ENCODE measurements at places on chromosomes 7 and 10. TPM values are rescaled to one million over a fixed set of nuclear protein-coding genes. Genes with fewer than 3 reads are reported as not detected.

BAMBI gene
- total RNA-seq = 8.2 TPM

OR13A1 gene
- under 0.01 TPM for total RNA-seq

SCIN gene
- 5.3 TPM for total RNA-seq

PRR15 gene
- 1.3 TPM for total RNA-seq

LIPN gene
- total RNA-seq = not detected

R3HCC1L gene
- total RNA-seq = 9.6 TPM

LRGUK gene
- not detected for total RNA-seq

SLC18A2 gene
- total RNA-seq = not detected

MACC1 gene
- total RNA-seq = 50.1 TPM

THSD7A gene
- 0.48 TPM for total RNA-seq

VPS26A gene
- total RNA-seq = 45.6 TPM

NPY4R2 gene
- total RNA-seq = 0.72 TPM

RGS10 gene
- total RNA-seq = 37.9 TPM

BHLHA15 gene
- 0.85 TPM for total RNA-seq

MRPS33 gene
- 16.8 TPM for total RNA-seq

ITGA8 gene
- not detected for total RNA-seq

LIPM gene
- not detected for total RNA-seq

LRIT2 gene
- total RNA-seq = not detected

TMEM254 gene
- 4.8 TPM for total RNA-seq

TYW1 gene
- total RNA-seq = 21.3 TPM

MBL2 gene
- not detected for total RNA-seq

IL6 gene
- total RNA-seq = 23.1 TPM

IQCE gene
- 7.2 TPM for total RNA-seq

MUC3A gene
- total RNA-seq = not detected

PNLIPRP1 gene
- total RNA-seq = not detected

SEC61G gene
- 406 TPM for total RNA-seq

C10orf67 gene
- total RNA-seq = not detected

ELAPOR2 gene
- 1.1 TPM for total RNA-seq

EVX1 gene
- total RNA-seq = not detected

LIPK gene
- 0.48 TPM for total RNA-seq

SLC29A4 gene
- total RNA-seq = 11.6 TPM

SPAM1 gene
- not detected for total RNA-seq

TAS2R3 gene
- total RNA-seq = 1.4 TPM

TMEM213 gene
- not detected for total RNA-seq

RPEL1 gene
- under 0.01 TPM for total RNA-seq

RTKN2 gene
- total RNA-seq = 1.9 TPM

AFAP1L2 gene
- total RNA-seq = 15.7 TPM

CLEC5A gene
- not detected for total RNA-seq

SKIDA1 gene
- under 0.01 TPM for total RNA-seq

AGAP6 gene
- 2.6 TPM for total RNA-seq

LLCFC1 gene
- not detected for total RNA-seq

KLF14 gene
- not detected for total RNA-seq

NPTX2 gene
- not detected for total RNA-seq

IL15RA gene
- total RNA-seq = 1.3 TPM

GIMAP6 gene
- under 0.01 TPM for total RNA-seq

TTYH3 gene
- total RNA-seq = 32.5 TPM

ADD3 gene
- total RNA-seq = 44.8 TPM

ADAM22 gene
- total RNA-seq = not detected

MSS51 gene
- total RNA-seq = 0.24 TPM

FHIP2A gene
- 9.4 TPM for total RNA-seq

SLC18A3 gene
- not detected for total RNA-seq

OIT3 gene
- under 0.01 TPM for total RNA-seq

LRRC17 gene
- 0.72 TPM for total RNA-seq

SEMA3A gene
- total RNA-seq = 138 TPM

Measured in tracheal epithelial cell (primary cell).